Fibroblast of upper back skin (primary cell): ENCODE measurements at places on chromosomes 12 and 14.

GRCh38 chr12:48991247-48992050, 7.7 kb downstream of the DDN start:
- no peak for DNase-seq

DNA sequence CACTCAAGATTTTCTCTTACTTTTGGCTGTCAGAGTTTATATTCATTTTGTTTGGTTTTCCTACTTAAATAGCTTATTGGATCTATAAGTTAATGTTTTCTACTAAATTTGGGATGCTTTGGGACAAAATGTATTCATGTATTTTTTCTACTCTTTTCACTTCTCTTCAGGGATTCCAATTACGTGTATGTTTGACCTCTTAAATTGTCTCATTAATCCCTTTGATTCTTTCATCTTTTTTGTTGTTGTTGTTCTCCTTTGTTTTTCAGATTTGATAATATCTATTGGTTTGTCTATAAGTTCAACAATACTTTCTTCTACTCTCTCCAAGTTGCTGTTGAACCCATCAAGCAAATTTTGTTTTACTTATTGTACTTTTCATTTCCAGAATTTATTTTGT, 34.2 kb downstream of the PMCH start:
- DNase-seq = no peak

GRCh38 chr12:101784376-101784775, 45.1 kb upstream of the SYCP3 start:
- DNase-seq = no peak

DNA sequence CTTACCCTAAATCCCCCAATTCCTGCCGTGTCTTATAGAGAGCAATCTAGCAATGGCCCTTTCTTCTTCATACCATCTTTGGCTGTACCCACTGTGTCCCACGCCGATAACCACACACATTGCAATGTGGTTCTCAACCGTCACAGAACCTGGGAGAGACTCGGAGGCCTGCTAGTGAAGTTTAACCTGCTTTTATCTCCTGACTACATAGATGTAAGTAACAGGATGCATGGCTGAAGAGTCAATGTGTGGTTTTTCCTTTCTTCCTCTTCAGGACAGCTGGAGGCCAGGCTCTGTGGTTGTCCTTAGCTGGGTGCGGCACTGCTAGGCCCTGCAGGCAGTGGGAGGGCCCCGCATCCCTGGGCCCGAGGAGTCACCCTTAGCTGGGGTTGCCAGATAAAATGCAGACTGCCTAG, 51.3 kb downstream of the ZNF664 start:
- peak; percentile 38 for DNase-seq

DNA sequence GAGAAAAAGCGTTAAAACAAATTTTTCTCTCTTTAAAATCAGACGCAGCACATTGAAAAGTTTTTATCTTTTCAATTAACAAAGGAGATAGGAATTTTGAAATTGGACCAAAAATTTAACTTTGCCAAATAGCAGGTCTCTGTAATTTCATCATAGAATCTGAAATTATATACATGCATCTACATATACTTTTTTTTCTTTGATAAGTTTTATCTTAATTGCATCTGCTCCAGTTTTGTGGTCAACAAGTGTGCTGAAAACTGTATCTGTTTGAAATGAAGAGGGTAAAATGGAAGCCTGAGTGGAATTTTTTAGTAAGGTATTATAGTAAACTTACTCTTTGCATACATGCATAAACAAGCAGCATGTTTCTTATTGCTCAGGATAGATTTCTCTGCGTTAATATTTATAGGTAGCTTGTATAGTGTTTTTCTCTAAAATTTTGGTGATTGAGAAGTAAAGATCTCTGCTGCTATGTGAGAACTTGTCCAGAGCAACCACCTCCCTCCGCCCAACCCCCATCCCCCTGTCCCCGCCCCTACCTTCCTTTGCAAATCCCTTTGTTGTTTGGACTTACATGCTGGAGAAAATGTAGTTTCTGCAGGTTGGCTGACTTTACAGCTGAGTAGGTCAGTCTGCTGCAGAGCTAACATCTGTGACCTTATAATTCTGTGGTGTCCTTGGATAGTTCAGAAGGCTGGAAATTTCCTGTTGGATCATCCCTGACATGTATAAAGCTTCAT, 64.6 kb downstream of the VRK1 start:
- no peak for DNase-seq

DNA sequence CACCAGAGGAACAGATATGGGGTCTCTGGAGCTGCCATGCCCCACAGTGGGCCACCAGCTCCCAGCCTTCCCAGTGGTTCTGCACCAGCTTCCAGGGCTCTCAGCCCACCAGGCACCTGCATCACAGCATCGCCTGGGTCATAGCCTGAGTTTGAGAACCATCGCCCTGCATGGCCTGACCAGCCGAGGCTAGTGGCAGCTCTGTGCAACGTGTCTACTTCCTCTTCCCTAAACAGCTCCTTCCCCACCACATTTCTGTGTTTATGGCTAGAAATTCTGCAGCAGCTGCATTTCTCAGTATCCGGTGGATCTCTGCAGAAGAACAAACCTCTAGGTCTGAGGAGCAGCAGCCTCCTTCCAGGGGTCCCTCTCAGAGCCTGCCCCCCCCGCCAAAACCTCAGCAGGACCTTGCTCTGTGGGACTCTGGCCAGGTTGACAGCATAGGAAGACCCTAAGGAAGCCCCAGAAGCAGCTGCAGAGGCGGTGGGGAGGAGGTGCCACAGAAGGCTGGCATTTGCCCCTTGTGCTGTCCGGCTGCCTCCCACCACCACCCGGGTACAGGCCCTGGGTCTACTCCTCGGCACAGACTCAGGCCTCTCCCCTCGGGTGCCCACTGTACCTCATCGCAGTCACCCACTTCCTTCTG, 47.7 kb downstream of the PSMA6 start:
- no peak for DNase-seq

DNA sequence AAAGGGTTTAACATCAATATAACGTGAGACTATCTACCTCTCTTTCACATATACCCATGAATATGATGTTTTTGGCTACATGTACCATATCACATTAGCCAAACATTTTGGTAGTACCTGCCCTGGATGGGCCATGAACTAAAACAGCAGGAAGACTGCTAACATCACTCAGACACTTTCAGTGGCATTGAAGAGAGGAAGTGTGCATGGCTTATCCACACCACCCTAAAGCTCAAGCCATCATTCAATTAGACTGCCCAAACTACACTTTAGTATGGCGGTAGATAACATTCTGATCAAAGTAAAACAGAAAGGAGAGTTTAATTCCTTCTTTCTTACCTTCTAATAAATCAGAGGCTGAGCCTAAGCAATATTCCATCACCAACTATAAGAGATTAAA, 103.0 kb downstream of the PEBP1 start:
- no peak for DNase-seq

- DNase-seq = no peak
Measured at GRCh38 chr12:50606675-50607375, 102.0 kb downstream of the DIP2B start.

- DNase-seq = no peak
Measured at GRCh38 chr12:1056390-1056789, 65.4 kb downstream of the ERC1 start.

DNA sequence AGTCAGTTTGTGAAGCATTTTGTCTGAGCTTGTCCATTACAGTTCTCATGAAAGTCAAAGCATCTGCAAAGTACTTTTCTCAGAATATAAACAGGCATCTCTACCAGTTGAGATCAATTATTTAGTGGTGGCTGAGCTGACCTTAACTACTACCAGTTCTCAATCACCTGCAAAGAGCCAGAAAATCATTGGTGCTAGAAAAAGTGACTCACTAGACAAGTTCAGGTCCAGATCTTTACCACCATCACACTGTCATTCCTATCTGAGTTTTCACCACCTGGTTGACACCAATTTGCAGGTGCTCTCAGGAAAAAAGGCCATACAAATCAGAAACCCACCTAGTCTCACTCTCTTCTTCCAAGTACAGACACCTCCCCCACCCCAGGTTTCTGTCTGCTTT, 33.3 kb downstream of the ITPR2 start:
- DNase-seq = no peak

DNA sequence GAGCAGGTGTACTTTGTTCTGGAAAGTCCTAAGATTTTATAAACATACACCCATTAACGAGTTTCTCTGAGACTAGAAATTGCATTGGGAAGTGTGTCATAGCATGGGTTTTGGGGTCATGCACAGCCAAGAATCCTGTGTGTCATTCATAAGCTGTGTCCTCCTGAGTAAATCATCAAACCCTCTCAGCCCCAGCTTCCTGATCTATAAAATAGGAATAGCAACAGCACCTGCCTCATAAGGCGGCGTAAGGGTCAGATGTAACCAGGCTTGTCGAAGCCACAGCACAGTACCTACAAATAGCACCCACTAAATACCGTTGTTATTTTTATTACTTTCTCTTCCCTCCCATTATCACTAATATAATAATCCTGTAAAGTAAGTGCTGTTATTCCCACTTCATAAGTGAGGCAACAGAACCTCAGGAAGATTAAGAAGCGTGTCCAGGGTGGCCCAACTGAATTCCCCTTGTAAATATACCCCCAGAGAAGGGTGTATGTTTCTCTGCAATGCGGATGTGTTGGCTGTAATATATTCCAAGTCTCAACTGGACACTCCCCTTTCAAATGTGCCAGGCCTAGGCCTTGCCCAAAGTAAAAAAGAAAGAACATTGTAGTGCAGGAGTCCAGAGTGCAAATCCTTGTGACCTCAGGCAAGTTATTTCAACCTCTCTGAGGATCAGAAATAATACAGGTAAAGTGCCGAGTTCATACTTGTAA, 188.3 kb upstream of the BCL2L14 start:
- DNase-seq = no peak

DNA sequence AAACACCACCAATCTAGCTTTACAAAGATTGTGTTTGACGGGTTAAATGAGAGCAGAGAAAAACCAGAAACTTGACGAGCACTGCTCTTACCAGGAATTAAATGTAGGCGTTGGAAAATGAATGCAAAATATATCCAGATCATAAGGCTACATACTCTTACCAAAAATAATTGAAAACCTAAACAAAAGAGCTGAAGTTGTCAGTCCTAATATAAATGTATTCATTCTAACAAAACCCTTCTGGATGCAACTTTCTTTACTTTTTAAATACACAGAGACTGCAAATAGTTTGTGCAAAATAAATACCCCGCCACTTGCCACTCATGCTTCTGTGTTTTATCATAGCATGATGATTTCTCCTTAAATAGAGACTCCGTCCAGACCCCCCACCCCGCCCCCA, 32.7 kb downstream of the RAD9B start:
- DNase-seq = no peak

DNA sequence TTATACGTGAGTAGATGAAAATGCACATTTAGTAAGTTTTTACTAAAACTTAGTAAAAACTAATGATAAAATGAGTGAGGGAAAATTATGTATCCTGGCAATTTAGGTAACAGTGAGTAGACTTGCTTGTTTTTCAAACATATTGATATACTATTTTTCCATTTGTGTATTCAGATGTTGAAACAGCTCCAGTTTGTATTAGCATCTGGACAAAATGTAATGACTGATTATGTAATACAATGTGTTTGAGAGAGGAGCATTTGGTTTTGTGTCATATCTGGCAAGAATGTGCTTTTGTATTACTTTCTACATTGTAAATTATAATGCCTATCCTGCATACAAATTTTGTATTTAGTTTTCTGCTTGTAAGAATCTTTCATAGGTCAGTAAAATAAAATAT, 5.6 kb downstream of the CNOT2 start:
- no peak for DNase-seq

- no peak for DNase-seq
Measured at GRCh38 chr12:109885616-109886015, 5.3 kb upstream of the GLTP start.

DNA sequence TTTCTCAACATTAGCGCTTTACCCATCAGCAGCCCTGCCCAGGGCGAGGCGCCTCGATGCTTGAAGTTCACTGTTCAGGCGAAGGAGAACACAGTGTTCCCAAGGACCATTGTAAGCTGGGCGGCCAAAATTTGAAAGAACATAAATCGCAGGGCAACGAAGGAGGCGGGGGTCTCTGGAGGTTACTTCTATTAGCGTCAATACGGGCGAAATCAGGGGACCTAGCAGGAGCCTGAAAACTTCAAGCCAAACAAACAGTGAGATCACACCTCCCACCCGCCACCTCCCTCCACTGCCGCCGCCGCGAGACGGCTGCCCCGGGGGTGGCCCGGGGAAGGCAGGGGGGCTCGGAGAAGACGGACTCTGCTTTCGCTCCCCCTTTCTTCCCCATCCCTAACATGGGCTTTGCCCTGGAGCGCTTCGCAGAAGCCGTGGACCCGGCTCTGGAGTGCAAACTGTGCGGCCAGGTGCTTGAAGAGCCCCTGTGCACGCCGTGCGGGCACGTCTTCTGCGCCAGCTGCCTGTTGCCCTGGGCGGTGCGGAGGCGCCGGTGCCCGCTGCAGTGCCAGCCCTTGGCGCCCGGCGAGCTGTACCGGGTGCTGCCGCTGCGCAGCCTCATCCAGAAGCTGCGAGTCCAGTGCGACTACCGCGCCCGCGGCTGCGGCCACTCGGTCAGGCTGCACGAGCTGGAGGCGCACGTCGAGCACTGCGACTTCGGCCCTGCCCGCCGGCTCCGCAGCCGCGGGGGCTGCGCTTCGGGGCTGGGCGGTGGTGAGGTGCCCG, at the start of gene PDZRN4:
TSS of gene PDZRN4 (plus strand) at position 263 of the 783 bp plus-strand sequence.
- DNase-seq = peak; percentile 2

DNA sequence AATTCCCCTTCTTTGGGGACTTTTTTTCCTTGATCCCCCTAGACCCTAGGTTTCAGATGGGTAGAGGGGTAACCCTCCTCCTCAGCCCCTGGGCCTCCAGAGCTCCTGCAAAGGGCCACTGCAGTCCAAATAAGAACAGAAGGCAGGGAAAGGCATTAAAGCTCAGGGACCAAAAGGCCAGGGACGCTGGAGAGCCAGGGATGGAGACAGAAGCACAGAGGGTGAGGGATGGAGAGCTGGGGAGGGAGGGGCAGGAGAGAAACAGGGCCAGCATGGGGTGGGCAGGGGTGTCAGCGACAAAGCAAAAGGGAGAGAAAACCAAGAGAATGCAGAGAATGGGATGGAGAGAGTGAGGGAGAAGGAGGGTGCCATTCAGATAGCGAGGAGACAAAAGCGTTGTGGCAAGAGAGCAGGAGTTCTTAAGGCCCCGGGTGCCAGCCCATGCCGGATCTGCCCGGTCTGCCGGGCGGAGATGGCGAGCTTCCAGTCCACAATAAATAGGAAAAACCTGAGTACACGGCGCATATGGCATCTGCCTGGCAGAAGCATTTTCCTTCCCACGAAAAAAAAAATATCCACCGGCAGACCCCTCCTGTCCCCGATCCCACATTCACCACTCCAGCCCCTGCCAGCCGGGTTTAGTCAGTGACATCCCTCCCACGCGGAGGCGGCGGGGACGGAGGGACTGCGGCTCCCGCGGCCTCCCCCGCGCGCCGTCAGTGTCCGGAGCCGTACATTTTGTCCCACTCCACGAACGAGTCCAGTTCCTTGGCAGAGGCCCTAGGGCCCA, 28.6 kb downstream of the FIGNL2 start:
- DNase-seq = no peak

- no peak for DNase-seq
Measured at GRCh38 chr14:45222485-45223262, 30.3 kb downstream of the MIS18BP1 start.

GRCh38 chr14:75331471-75331870, 52.8 kb downstream of the FOS start:
- no peak for DNase-seq

- no peak for DNase-seq
Measured at GRCh38 chr12:2803635-2804392, 8.7 kb upstream of the ITFG2 start.

GRCh38 chr14:87745507-87746118, 247.4 kb downstream of the GALC start:
- peak; percentile 38 for DNase-seq
